Left renal cortex interstitium (tissue), 4 donors: ENCODE measurements at places on chromosomes 7 and 10.

DNA sequence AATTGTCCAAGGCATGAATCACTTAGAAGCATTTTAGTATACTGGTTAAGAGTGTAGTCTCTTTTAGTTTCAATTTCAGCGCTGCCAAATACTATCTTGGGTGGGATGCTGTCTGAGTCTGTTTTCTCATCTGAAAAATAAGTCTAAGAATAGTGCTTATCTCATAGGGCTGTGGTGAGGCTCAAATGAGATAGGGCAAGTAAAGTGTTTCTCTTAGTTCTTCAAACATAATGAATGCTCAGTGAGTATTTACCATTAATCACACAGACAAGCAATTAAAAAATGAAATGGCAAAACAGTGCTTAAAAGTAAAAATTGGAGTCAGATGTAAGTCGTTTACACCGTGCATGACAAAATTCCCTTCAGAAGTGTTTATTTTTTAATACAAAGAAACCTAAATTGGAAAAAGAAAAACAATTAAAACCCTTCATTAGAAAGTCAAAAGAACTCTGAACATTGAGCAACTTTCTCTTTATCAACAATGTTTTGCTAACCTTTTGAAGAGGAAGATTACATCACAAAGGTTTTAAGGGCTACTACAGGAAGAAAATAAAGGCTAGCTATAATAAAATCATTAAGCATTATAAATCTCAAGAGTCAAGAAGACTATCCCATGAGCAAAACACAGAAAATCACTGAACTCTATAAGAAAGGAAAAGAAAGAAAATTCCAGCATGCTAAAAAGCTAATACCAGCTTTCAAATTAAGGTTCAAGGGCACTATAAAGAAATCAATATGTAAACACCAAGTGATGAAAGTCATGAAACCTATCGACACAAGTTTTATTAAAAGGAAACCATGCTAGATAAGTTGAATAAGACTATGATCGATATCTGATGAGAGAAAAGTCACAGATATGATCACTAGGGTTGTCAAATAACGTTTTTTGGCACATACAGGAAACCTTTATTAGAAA is 45.6 kb upstream of the C1GALT1 start:
- no peak for DNase-seq

- DNase-seq = no peak
Measured at GRCh38 chr7:32070406-32071360, at the start of gene PDE1C. Gene PDE1C, minus strand, starts transcription at chr7:32070407.

DNA sequence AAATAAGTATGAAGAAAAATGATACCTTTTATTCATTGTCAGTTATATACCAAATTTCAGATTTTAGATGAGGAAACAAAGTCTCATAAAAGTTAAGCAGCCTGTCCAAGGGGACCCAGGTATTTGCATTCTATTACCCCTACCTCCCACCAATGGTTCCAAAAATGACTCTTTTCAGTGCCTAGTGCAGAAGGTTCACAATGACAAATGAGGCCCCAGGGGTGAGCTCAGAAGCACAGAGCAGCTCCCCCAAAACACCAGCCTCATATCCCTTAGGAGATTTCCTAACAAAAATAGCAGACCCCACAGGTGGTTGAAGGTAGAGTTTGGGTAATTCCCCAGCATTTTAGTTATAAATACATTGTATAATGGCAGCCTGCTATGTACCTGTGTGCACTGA is 168.6 kb downstream of the REEP3 start:
- DNase-seq = no peak

- DNase-seq = no peak
Measured at GRCh38 chr10:33822774-33823173, 488.3 kb upstream of the NRP1 start.

DNA sequence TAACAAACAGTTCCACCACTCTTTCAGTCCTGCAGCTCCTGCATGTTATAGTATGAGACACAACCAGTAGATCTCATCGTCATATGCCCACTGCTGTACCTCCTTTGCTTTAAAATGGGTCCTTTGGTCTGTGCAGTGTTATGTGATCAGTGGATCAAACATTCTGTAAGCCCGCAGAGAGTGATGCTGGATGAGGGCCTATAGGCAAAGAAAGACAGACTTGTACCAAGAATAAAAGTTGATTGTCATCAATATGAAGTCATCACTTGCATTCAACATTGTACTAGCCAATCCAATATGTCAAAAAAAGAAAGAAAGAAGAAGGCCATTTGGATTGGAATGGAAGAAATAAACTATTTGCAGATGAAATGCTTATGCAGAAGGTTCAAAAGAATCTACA is 79.8 kb upstream of the PHYHIPL start:
- DNase-seq = no peak

DNA sequence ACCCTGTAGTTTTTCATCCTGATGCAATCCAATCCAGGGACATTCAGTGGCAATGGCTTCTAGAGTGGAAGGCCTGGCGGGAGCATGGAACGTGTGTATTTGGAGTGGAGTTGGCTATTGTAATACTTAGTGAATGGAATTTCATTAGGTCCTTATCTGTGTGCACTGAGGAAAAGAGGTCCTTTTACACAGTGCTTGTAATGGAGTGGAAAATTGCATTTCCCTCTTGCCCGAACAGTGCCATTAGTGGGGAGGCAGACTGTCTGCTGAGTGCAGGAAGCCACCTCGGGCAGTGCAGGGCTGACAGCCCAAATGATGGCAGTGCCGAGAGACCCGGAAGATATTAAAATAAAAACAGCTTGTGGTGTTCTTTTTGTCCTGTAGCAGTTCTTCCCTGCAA is 786.6 kb downstream of the LRMDA start:
- DNase-seq = no peak

DNA sequence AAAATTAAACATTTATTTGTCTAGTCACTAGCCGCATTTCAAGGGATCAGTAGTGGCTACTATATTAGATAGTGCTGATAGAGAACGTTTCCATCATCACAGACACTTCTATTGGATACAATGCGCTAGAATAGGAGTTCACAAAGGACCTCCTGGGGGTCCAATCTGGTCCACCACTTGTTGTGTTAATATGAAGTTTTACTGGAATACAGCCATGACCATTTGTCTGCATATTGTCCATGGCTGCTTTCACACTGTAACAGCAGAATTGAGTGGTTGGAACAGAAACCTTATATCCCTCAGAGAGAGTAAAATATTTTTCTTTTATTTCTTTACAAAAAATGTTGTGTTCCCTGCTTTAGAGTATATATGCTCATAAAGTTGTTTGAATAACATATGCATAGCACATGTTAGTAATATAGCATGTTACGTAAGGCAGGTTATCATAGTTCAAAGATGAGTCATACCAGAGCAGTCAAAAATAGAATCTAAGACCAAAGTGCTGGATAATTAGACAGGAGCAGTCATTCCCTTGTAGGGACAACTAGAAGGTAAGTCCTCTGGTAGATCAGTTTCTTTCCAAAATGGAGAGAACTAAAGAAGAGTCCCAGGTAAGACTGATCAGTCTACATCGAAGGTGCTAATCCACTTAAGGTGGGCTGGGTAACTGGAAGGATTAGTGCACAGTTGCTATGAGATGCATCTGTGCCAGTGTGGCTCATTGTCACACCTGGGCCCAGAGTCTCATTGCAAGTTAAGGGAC is 14.9 kb downstream of the BZW2 start:
- no peak for DNase-seq

GRCh38 chr10:101257491-101257890 is 28.2 kb upstream of the LBX1 start:
- no peak for DNase-seq

DNA sequence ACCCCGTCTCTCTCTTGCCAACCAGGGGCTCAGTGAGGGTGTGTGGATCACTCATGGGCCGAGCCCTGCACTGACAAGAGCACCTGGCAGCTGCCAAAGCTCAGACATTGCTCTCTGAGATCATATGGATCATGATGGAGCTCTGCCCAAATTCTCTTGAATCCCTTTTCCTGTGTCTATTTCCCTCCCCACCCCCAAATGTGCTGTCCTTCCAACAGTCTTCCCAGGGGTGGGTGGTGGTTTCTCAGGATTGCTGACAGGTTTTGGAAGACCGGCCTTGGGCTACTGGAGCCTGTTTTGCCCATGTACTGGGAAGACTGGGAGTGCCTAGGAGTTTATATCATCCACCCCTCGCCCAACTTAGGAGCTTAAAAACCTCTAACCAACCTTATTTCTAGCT is 10.5 kb downstream of the ARHGAP22 start:
- DNase-seq = no peak

- DNase-seq = no peak
Measured at GRCh38 chr10:95837356-95837776, 70.4 kb upstream of the CC2D2B start.
